ENCODE measurements at places on chromosomes 6 and 20.

GRCh38 chr20:3560578-3560977, 89.8 kb downstream of the ATRN start:
- no peak for DNase-seq

DNA sequence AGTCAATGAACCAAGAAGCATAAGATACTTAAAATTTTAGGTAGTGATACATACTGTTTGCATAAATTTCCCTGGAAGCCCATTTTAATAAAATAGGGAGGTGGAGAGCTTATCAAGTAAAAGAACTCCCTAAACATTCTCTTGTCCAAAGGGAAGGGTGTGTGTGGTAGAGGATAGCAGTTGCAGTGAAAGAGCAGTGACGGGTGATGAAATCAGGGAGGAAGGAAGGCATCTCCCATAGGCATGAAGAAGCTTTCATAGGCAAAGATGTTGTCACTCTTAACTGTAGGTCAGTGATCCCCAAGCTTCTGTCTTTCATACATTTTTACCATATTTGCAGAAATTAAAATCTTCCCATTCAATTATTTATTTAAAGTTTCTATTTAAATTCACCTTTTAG, 60.0 kb upstream of the ZNF831 start:
- no peak for DNase-seq

DNA sequence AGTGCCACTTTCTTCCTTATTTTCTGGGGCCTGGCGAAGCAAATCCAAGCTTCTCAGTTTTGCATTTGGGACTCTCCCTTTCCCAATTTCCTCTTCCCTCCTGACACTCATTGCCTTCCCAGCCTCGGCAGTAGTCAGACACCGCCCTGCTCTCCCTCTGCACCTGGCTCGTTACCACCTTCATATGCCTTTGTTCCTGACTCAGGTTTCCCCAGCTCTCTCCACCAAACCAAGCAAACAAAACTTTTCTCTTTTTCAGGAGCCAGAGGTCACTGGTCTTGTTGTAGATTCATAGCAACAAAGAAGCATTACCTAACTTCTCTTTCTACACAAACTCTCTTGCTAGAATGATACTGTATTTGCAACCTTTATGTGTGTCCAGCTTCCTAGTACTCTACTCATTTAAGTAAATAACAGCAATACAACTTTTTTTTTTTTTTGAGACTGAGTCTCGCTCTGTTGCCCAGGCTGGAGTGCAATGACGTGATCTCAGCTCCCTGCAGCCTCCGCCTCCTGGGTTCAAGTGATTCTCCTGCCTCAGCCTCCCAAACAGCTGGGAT, 9.0 kb upstream of the ZC3H12D start:
- DNase-seq, result no peak

DNA sequence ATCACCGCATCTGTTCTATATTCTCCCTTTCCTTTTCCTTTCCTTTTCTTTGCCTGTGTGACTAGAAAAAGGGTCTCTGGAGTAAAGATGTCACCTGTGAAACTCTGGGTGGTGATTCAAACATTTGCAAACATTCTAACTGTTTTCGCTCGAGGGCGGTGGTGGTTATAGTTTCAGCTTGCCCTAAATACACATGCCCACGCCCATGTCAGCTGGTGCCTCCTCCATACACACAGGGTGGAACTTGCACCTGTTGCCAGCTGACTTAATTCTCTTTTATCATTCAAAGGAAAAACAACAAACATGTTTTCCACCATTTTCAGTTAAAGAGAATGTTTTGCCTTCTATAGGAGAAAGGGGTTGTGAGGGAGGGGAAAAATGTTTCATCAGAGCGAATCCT, 381.9 kb upstream of the ARID1B start:
- no peak for DNase-seq

DNA sequence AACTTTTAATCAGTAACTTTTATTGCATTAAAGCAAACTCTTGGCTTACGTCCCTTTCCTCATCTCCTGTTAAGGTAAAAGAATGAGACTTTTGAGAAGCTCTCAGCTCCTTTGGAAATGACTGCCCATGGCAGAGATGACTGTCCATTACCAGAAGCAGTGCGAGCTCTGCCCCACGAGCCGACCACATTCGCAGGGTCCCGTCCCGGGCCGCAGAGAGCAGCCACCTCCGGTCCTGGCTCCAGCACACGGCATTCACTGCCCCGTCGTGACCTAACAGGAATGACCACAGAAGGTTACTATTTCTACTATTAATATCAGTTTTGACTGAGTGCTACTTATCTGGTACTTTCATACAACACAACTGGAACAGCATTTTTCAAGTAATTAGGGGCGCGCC, 63.4 kb downstream of the WDR27 start:
- no peak for DNase-seq

- no peak for DNase-seq
Observed at GRCh38 chr20:37922016-37922415, 19.1 kb downstream of the VSTM2L start.

DNA sequence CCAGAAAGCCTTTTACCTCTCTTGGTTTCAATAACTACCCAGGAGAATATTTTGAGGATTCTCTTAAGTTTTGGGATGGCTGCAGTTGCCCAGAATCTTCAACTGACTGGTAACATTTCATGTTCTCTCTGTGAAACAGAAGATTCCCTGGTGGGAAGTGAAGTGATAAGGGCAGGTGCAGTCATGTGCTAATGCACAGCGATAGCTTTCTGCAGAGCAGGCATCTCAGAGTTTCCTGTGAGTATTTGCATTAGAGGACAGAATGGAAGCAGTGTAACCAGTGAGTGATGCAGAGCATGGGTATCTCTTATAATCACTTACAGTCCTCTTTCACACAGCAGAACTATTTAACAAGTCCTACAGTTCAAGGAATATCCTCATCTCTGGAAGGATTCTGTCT, 76.1 kb downstream of the HCRTR2 start:
- DNase-seq, result no peak

GRCh38 chr6:52285177-52286068, 881 bp upstream of the MCM3 start:
- no peak for DNase-seq

- no peak for DNase-seq
Observed at GRCh38 chr6:41626917-41627316, 11.4 kb upstream of the MDFI start.

- DNase-seq, result no peak
Observed at GRCh38 chr6:3390698-3391097, 66.2 kb downstream of the SLC22A23 start.

GRCh38 chr6:138410972-138411880, 7.2 kb downstream of the HEBP2 start:
- no peak for DNase-seq

DNA sequence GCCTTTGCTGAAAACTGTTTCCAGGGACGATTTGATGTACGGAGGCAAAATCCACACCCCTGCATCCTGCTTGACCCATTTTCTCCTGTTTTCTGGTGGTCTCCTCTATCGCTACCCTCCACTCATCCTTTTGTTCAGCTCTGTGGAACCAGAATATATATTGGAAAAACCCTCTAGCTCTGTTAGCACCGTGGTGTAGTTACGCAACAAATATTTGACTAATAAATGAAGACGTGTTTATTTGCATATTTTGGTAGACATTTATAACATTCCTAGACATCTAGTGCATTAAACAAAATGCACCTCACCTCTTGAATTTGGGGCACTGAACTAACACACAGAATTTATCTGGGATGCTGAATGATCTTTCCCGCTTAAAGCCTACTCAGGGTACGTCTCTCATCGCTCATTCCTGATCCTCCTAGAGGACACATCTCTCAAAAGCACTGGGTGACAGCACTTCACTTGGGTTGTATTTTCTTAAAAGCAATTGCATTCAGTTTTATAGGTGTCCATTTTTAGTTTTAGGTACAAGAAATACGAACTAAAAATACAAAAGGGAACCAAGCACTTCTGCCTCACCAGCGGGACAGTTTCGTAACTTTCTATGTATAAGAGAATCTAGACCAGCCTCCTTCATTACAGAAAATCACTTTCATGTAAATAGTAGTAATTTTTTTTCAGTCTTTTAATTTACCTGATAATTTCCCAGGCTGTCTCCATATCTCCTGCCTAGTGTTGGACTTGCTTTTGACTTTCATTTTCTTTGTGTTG, 59.2 kb downstream of the SNRNP48 start:
- DNase-seq, result no peak
